Stimulated activated CD4-positive, alpha-beta T cell treated with anti-CD3 and anti-CD28 coated beads, TNF-alpha, amount 100 ng/mL, for 1 hour (primary cell): ENCODE measurements at places on chromosomes 7 and 10.

GRCh38 chr7:92748495-92748894 is 87.9 kb downstream of the CDK6 start:
- no peak for DNase-seq

GRCh38 chr10:97490592-97490991 is 7.6 kb downstream of the MMS19 start:
- no peak for DNase-seq

DNA sequence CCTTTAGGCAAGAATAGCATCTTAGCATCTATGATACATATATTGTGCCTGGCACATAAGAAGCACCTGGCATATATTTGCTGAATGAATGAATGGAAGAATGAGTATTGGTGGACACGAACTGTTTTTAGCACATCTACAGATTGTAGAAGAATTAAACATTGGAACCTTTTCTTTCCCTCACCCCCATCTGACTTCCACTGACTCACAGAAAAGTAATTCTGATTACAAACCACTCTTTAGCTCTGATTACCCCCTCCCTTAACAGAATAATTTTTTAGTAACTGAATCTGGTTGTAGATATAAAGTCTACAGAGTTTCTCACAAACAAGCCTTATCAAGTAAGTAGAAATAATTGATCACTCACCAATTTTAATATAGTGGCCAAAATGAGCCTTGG is 31.9 kb downstream of the SLC26A4 start:
- DNase-seq, result no peak

- DNase-seq, result no peak
Measured at GRCh38 chr10:103855424-103855823, at the start of gene SH3PXD2A. Gene SH3PXD2A (minus strand): TSS chr10:103855576. CDS start chr10:103855266, 310 bp downstream.

GRCh38 chr10:62264126-62264525 is 4.5 kb downstream of the RTKN2 start:
- DNase-seq, result no peak

DNA sequence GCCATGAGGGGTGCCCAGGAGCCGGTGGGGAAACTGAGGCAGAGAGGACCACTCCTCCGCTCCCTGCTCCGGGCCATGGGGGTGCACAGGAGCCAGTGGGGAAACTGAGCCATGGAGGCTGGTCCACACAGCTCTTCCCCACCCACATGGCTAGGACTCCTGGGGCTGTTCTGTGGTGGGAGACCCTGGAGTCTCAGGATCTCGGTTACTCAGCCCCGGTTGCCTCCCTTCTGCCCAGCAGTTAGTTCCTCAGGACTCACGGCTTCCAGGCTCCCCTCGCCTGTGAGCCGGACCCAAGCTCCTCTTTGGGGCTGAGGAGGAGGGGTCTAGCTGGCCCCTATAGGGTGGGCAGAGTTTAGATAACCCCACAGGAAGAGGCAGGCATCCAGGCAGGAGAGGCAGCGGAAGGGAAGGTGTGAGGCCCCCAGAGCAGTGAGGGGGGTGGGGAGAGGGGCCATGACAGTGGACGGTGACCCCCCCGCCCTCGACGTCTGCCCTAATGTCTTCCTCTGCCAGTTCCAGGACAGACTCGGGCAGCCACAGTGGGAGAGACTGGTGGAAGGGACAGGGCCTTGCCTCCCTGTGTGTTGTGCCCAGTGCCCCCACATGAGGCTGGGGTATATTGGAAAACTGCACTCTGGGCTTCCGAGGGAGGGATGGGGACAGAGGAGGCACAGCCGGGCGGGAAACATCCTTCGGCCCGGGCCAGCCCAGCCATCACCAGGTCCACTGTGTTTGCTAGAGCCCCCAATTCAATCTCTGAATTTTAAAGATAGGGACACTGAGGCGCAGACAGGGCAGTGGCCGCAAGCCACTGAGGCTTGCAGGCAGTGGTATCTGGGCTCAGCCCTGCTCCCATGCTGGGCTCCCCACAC is 4.3 kb downstream of the ELFN1 start:
- DNase-seq, result no peak

GRCh38 chr10:125607689-125608290 is 75.2 kb downstream of the TEX36 start:
- DNase-seq, result no peak

GRCh38 chr7:28361551-28361950 is 50.8 kb upstream of the CREB5 start:
- DNase-seq, result no peak

DNA sequence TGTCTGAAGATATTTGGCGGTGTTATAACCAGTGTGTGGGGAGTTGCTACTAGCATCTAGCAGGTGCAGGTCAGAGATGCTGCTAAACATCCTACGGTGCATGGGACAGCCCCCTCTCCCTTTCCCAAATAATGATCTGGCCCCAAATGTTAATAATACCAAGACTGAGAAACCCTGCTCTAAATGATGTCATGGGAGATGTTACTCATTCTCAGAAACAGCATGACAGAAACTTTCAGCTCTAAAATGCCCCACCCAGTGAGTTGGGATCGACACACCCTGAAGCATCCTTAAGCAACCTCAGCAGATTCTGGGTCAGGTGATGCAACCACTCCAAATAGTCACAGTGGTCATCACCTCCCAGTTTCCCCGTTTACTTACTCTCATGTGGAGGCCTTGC is 108.8 kb upstream of the MPP7 start:
- no peak for DNase-seq

GRCh38 chr10:64040781-64041180 is 519.6 kb downstream of the REEP3 start:
- no peak for DNase-seq

GRCh38 chr10:78859769-78860168 is 209.0 kb upstream of the ZMIZ1 start:
- DNase-seq, result no peak
